ENCODE measurements at places on chromosomes 1 and 21. TPM values are rescaled to one million over a fixed set of nuclear protein-coding genes. Genes with fewer than 3 reads are reported as not detected.

RIMKLA gene
- 1.9 TPM for total RNA-seq

DYNLT5 gene
- total RNA-seq, result 1.7 TPM

BTF3L4 gene
- 95.1 TPM for total RNA-seq

TMOD4 gene
- 1.0 TPM for total RNA-seq

NHLH2 gene
- 2.1 TPM for total RNA-seq

ASPM gene
- 12.0 TPM for total RNA-seq

HHIPL2 gene
- total RNA-seq, result 0.45 TPM

KDF1 gene
- 17.2 TPM for total RNA-seq

FTCD gene
- total RNA-seq, result 3.6 TPM

CRABP2 gene
- 780 TPM for total RNA-seq

TCHHL1 gene
- total RNA-seq, result not detected

NUAK2 gene
- total RNA-seq, result 13.4 TPM
